CD4-positive, CD25-positive, alpha-beta regulatory T cell (primary cell): ENCODE measurements at places on chromosomes 6 and 20.

DNA sequence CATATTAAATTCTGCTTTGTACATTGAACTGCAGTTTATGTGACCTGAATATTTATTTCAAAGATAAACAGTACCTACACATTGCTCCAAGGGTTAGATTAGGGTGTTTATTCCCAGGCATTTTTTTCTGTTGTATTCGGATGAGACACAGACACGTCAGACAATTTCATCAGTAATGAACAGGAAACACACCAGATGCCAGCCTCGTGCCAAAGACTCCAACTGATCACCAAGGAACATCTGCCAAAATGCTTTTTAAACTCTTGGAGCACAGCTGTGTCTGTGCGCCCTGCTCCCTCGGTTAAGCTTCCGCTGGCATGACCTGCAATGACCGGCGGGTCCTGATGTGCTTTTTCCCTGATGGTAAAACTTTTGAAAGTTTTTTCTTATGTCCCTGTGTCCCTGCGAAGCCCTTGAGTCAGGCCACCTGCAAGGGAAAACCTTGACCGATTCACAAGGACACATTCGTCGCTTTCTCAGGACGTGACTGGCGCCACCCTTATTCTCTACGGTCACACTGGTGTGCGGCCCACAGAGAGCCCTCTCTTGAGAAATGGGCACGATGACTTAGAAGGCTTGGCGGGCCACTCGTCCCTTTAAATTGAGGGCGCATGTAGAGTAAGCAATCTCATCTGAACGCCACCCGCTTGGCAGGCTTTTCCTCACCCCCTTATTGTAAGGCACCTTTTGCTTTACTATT lies 173.9 kb downstream of the QKI start:
- H3K4me1 ChIP-seq = no peaks in the 10 kb centered on the region
- H3K4me3 ChIP-seq = no peak overlapping the region
- no peak overlapping the region for H3K27ac ChIP-seq
- no peaks in the 10 kb centered on the region for H3K36me3 ChIP-seq
- DNase-seq = no peak
- H3K27me3 ChIP-seq = peaks cover 3% of the 10 kb centered on the region

DNA sequence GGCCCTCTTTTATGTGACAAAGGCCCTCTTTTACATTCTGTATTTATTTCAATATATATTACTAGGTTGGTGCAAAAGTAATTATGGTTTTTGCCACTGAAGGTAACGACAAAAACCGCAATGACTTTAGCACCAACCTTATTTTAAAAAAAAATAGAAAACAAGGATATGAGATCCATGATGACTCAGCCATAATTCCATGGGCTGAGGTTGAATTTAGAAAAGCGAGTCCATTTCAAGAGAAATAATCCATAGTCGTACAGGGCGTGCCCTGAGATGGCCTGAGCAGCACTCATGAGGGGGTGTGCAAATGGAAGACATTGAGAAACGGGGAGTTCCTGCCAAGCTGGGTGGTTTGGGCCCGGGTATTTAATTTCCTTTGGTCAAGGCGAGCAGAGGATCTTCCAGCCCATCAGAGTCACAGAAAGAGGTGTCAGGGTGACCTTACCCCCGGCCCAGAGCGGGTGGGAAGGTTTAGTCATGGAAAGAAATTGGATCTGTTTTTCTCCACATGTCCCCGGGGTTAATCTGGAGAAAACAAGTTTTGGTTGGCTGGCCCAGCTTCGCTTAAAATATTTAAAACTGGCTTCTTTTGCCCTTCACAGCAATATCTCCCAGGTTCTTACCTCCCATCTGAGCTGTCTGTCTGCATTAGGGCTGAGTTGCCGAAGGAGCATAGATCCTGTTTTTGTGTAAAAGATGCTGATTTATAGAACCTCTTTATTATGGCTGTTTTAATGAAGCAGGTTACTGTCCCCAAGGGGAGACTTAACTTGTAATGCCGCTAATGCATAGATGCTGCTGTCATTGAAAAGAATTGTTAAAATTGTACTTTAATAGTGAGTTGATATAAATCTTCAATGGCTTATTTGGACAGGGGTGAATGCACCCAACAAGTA lies 255.6 kb downstream of the PREX1 start:
- H3K27me3 ChIP-seq = no peaks in the 10 kb centered on the region
- H3K4me1 ChIP-seq = no peaks in the 10 kb centered on the region
- H3K4me3 ChIP-seq = no peak overlapping the region
- no peaks in the 10 kb centered on the region for H3K36me3 ChIP-seq
- H3K27ac ChIP-seq = no peak overlapping the region

GRCh38 chr6:39428152-39428551 lies 105.7 kb upstream of the KCNK16 start:
- no peaks in the 10 kb centered on the region for H3K36me3 ChIP-seq
- H3K4me1 ChIP-seq = no peaks in the 10 kb centered on the region
- peaks cover 2% of the 10 kb centered on the region for H3K27me3 ChIP-seq
- H3K4me3 ChIP-seq = no peak overlapping the region
- H3K27ac ChIP-seq = no peak overlapping the region

GRCh38 chr6:131134980-131135243 lies 355 bp upstream of the AKAP7 start:
- H3K36me3 ChIP-seq = no peaks in the 10 kb centered on the region
- DNase-seq = no peak
- peaks cover 35% of the 10 kb centered on the region for H3K27me3 ChIP-seq
- H3K27ac ChIP-seq = peak overlapping the region; percentile 41

GRCh38 chr6:139996253-139996834 lies 621.9 kb upstream of the CITED2 start:
- no peaks in the 10 kb centered on the region for H3K27me3 ChIP-seq
- no peaks in the 10 kb centered on the region for H3K36me3 ChIP-seq
- H3K4me1 ChIP-seq = no peaks in the 10 kb centered on the region
- H3K4me3 ChIP-seq = no peak overlapping the region

DNA sequence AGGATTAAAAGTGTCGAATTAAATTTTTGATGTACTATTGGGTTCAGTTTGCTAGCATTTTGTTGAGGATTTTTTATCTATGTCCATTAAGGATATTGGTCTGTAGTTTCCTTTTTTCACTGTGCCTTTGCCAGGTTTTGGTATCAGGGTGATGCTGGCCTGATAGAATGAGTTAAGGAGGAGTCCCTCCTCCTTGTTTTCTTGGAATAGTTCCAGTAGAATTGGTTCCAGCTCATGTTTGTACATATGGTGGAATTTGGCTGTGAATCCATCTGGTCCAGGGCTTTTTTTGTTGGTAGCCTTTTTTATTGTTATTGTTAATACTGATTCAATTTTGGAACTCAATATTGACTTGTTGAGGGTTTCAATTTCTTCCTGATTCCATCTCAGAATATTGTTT lies 141.8 kb downstream of the SIM1 start:
- no peaks in the 10 kb centered on the region for H3K36me3 ChIP-seq
- DNase-seq = no peak
- no peaks in the 10 kb centered on the region for H3K27me3 ChIP-seq
- no peaks in the 10 kb centered on the region for H3K4me1 ChIP-seq
- no peak overlapping the region for H3K4me3 ChIP-seq

DNA sequence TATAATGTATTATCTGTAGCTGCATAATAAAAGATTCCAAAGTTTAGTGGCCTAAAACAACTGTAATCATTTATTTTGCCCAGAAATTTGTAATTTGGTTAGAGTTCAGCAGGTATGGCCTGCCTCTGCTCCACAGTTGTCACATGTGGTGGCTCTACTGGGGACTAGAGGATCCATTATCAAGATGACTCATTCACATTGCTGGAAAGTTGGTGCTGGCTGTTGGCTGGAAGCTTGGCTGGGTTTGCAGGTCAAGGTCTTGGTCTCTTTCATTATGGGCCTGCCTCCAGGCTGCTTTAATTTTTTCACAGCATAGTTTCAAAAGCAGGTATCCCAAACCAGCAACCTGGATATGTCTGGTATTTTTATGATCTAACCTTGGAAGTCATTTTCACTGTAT lies 17.6 kb downstream of the TRDN start:
- no peaks in the 10 kb centered on the region for H3K4me1 ChIP-seq
- DNase-seq = no peak
- no peaks in the 10 kb centered on the region for H3K27me3 ChIP-seq
- no peak overlapping the region for H3K4me3 ChIP-seq

- no peaks in the 10 kb centered on the region for H3K36me3 ChIP-seq
- no peaks in the 10 kb centered on the region for H3K27me3 ChIP-seq
- peak; percentile 40 for DNase-seq
- H3K4me1 ChIP-seq = peaks cover 89% of the 10 kb centered on the region
- H3K27ac ChIP-seq = peak overlapping the region; percentile 87
Measured at GRCh38 chr20:41138475-41139226, 1.3 kb downstream of the PLCG1 start.

GRCh38 chr6:106972500-106972899 lies 2.0 kb downstream of the CD24 start:
- peaks cover 19% of the 10 kb centered on the region for H3K27me3 ChIP-seq
- H3K27ac ChIP-seq = no peak overlapping the region
- H3K36me3 ChIP-seq = no peaks in the 10 kb centered on the region
- DNase-seq = no peak
- H3K4me3 ChIP-seq = no peak overlapping the region

GRCh38 chr6:30446259-30446658 lies 43.0 kb upstream of the HLA-E start:
- H3K36me3 ChIP-seq = no peaks in the 10 kb centered on the region
- no peak overlapping the region for H3K27ac ChIP-seq
- no peak for DNase-seq
- H3K4me1 ChIP-seq = peaks cover 20% of the 10 kb centered on the region
- no peak overlapping the region for H3K4me3 ChIP-seq
- peaks cover 76% of the 10 kb centered on the region for H3K27me3 ChIP-seq
